ENCODE measurements at places on chromosomes 12 and 14.

- peak; percentile 34 for DNase-seq
Measured at GRCh38 chr14:99249389-99249788, 22.6 kb downstream of the BCL11B start.

DNA sequence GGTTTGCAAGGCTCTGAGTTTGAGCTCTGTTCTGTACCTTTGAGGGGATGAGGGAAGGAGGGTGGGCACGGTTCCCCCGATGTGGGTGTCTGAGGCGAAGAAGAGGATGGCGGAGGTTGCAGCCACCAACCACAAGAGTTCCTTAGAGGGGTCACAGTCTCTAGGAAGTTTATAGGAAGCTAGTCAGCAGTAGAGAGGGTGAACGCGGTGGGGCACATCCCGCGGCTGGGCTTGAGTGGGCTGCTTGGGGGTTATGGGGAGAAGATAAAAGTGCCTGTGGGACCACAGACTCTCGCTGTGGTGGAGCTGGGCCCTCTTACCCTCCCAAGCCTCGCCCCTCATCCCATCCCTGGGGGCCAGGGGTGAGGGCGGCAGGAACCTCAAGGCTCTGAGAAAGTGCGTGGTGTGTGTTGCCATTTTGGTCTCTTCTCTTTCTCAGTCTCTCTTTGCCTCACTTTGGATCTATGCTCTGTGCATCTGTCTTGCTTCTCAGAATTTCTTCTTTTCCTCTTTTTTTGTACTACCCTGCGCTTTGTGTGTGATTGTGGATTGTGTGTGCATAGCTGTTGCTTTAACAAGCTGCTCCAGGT, 2.7 kb downstream of the CD4 start:
- DNase-seq, result no peak

DNA sequence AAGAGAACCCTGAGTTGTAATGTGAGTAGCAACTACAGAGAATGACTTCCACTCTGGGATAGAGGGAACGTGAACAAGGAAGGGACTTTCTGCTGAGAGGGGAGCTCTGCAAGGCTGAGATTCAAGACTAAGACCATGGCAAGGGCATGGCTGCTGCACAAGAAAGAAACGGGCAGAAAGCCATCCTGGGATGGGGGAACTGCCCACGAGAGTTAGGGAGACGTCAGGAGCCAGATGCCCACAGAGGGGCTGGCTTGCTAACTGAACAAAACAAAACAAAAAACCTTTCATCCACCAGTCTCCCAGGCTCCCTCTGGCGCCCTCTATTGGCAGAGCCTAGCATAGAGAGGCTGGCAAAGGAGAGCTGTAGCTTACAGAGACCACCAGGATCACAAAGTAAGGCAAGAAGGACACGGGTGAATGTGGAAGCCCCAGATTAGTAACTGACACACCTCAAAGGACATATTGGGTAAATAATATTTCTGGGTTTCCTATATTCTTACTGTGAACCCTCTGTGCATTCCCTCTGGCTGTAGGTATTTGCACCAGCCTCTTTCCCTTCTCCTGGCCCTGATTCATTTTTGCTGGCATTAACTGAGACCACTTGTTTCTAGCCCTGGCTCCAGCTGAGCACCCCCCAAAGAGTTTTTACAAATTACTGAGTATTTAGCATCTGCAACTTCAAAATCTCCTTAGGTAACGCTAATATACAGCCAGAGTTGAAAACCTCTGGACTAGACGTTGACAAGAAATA, 338.3 kb downstream of the EMP1 start:
- DNase-seq, result no peak

DNA sequence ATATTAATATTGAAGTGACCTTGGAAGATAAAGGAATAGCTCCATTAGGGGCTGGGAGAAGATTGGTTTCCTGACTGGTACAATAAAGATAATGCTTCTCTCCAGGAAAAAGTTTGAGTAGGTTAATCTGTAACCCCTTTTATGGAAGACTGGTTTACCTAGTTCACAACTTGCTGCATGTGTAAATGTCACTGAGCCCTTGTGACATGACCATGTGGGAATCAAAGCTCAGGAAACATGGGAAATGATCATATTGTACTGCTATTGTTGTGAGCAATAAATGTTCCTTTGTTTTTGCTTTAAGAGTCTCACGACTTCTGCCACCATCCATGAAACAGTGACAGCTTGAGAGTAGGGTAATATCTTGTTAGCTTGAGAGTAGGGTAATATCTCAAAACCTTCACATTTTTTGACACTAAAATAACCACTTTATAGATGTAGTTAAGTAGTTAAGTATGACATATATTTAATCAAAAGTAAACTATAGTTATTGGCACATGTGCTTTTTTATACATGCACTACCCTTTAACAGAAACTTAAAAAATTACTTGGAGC, 1338.6 kb downstream of the FSCB start:
- no peak for DNase-seq

GRCh38 chr12:76864791-76865400, 13.9 kb downstream of the CSRP2 start:
- no peak for DNase-seq

- DNase-seq, result peak; percentile 36
Measured at GRCh38 chr12:59040656-59041055, 120.4 kb upstream of the LRIG3 start.

- DNase-seq, result no peak
Measured at GRCh38 chr12:109446-109845, 42.9 kb downstream of the IQSEC3 start.

GRCh38 chr14:51006781-51007211, 62.5 kb upstream of the PYGL start:
- peak; percentile 5 for DNase-seq

DNA sequence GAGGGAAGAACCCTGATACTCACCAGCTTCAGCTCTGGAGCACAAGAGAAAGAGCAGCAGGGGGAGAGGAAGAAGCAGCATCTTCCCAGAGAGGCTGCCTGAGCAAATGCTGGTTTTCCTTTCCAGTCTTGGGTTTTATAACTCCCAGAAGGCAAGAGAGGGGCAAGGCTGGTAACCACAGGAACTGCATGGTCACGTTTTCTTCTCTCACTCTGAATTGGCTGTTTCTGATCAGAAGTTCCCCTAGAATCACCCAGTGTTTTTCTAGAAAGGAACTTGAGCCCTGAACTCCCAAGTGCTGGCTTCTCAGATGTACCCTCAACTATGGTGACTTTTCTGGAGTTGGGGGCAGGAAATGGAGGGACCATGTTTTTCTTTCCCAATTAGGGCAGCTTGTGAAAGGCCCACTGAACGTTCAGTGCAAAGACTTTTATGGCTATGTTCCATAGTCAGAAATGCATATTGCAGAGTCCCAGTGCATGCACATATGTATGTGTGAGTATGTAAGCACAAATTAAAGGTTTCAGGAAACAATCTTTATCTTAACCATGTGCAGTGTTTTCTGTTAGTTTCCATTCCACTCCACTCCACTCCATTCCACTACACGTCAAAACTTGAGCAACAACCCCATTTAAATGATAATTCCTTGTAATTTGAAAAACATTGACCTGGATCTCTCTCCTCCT, at the start of gene CMA1:
CMA1 (minus strand) TSS at position 111 of the 686 bp plus-strand sequence; CDS start at position 81, 30 bp downstream.
- no peak for DNase-seq

DNA sequence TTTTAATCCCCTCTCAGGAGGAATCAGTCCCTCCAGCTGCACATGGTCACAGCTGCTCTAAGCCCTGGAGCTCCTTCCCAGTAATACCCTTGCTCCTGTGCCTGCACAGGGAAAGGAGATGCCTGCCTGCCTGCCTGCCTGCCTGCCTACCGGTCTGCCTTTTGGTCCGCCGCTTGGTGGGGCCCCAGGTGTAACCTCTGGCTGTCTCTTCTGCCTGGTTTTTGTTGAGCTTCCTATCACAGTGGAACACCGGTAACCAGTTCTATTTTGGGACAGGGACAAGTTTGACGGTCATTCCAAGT, 99.8 kb downstream of the DAD1 start:
- DNase-seq, result no peak

DNA sequence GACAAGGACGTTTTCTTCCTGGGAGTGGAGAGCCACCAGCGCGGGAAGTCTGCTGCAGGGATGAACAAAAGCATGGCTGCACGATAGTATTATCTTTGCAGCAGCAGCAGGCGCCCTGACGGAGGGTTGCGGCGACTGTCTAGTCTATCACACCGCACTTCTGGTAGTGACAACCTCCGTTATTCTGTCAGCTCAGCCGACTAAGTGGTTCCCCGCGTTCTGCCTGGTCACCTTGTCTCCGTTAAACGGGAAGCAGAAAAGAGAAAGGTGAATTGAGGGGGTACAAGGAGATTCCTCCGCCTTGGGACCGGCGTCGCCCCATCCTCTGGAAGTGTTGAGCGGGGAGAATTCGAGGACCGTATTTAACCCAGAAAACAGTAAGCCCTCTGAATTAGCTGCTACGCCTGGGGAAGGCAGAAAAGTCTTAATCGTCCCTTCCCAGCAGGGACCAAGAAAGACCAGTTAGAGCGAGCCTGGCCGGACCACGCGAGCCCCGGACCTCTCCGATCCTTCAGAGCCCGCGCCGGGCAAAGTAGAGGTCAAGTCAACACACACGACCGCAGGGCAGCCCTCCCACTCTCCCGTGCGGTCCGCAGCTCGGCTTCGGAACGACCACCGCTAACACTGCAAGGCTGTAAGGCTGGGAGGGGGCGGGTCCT, 536 bp upstream of the DAAM1 start:
- DNase-seq, result no peak

GRCh38 chr12:89825591-89826449, 117.2 kb upstream of the ATP2B1 start:
- no peak for DNase-seq

GRCh38 chr14:55043528-55043927, 7.9 kb upstream of the MAPK1IP1L start:
- DNase-seq, result no peak

DNA sequence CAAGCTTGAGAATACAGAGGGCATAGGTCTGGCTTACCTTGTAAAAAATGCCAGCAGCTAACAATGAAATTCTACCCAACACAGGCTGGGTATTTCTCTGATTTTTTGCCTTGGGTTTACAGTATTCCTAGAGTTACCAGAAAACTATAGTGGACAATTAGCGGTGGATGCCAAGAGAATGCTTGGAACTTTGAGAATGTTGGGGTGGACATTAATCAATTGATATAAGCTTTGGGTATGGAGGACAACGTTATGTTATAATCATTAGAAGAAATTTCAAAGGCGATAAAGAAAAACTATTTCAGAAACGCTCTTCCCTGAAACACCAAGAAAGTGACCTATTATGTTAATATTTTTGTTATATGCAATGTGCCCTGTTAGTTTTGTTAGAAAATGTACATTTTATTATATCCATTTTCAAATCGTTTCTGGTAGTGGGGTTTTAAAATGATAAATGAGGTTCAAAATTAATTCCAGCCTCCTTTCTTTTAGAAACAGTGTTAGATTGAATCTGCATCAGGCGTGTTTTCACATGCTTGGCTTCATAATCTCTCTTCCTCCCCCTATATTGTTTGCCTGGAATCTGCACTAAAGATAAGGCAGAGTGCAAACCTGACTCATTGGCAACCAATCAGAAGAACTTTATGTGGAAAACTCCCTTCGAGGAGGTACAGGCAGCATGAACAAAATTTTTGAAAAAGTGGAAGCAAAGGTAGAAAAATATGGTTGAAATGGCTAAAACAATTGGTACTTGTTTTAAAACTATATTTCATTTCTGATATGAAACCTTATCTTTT, 1.4 kb upstream of the PTPRQ start:
- DNase-seq, result peak; percentile 37

GRCh38 chr14:98244966-98245569, 1026.9 kb downstream of the BCL11B start:
- DNase-seq, result no peak

DNA sequence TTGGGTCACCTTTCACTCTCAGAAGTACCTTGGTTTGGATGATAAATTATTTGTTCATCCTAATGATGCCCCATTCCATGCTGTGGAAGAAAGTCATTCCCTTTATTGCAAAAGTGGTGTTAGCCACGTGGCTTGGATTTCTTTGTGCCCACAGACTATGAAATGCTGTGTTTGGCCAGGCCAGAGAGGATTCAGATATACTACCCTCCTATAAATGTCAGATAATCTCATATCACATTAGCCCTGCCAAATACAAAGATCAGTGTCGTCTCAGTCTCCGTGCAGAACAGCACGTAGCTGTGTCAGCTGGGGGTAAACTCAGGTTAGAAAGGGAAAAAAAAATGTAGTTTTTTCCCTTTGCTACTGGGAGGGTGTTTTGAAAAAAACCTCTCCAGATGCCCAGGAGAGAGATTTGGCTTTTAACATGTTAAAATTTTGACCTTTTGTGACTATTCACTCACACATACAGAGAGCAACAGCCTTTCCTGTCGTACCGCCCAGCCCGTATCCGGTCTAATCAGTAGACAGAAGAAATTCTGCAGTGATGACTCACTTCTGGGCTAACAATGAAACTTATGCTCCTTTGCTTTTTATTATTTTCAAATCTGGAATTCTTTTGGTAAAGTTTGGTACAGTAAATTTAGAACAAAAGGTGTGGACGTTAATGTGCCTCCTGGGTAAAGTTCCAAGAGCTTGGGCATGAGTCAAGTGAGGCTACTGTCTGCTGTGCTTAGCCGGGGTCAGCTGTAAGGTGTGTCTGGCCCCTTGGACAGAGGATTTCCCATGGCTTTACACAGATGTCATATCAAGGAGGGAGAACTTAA, 8.5 kb upstream of the PTPRB start:
- DNase-seq, result peak; percentile 72

GRCh38 chr12:13627536-13627935, 353.9 kb downstream of the GRIN2B start:
- no peak for DNase-seq

- DNase-seq, result no peak
Measured at GRCh38 chr12:55937981-55938380, 7.0 kb downstream of the DGKA start.

GRCh38 chr12:55966408-55967281, at the start of gene CDK2:
Gene CDK2, plus strand, starts transcription at chr12:55966830. Its CDS starts 179 bp downstream, at chr12:55967009.
- no peak for DNase-seq

DNA sequence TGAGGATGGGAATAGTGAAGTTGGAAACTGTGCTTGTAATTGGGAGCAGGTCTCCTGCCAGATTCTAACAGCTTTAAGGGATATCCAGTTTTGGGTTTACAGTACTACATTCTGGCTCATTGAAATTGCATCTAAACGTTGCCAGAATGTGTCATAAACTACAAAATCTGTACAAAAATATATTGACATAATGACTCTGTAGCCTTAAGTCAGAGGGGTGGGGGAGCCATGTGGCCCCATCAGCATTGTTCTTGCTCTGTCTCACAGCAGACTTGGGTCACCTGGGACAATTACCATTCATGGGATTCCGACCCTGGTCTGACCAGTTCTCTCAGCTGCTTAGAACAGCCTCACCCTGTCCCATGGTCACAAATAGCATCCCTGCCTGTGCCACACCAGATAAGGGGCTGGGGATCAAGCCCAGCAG, 43.3 kb upstream of the MED13L start:
- DNase-seq, result peak; percentile 10

DNA sequence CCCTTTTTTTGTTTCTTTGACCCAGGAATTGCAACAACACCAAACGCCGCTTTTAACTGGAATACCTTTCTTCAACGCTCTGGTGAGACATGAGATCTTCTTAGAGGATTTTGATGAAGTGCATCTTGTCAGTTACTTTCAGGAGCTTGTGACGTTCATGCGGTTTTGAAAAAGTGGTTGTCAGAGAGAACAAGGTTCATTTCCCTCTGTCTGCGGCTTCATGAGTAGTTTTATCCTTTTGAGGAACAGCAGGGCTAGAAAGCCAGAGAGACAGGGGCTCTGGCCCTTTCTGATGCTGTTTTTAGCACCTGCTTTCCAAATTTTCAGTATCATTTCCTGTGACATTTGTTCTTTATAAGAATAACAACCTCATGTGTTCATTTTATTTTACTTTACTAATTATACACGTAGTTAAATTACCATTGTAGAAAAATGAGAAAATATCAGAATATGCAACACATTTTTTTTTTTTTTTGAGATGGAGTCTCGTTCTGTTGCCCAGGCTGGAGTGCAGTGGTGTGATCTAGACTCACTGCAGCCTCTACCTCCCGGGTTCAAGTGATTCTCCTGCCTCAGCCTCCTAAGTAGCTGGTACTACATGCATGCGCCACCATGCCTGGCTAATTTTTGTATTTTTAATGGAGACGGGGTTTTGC, 61.8 kb downstream of the GLT1D1 start:
- no peak for DNase-seq
